ENCODE measurements at places on chromosomes 6 and 20.

DNA sequence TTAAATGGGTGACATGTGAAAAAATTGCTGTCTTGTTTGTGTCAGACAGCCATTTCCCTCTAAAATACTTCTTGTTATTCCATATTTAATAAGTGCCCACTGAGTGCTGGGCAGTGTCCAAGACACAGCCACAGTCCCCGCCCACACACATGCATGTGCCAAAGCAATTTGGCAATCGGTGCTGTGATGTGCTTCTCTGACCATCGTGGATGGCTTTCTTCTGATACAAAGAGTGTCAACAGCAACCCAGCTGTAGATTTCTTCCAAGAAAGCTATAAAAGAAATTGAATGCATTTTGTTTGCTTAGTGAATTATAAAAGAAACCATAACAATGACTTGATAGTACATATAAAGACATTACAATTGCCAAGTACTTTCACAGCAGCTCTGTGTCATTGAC lies 140.5 kb upstream of the ATXN1 start:
- DNase-seq = no peak
- no peaks in the 10 kb centered on the region for H3K27me3 ChIP-seq
- H3K4me3 ChIP-seq = no peak overlapping the region
- H3K4me1 ChIP-seq = peaks cover 7% of the 10 kb centered on the region
- no peak overlapping the region for H3K27ac ChIP-seq

DNA sequence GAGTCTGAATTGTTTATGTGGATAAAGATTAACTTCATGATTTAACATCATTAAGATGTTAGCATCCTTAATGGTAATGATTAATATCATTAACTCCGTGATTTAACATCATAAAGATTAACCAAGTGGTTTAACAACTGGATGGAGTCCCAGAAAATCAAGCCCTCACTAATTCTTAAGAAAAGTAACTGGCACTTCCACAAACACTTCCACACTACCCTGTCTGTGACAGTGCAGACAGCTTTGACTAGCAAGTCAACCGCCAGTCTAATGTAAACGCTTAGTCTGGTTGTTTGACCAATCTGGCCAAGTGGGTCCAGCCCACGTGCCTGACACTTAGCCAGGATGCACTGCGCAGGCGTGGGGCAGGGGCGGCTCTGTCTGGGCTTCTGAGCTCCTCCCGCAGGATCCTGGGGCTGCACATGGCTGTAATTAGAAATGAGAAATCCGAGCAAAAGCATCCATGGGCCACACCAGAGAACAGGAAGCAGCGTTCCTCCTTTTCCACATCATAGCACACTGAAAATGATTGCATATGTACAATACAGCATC lies 424.2 kb downstream of the FOXA2 start:
- no peaks in the 10 kb centered on the region for H3K36me3 ChIP-seq
- no peaks in the 10 kb centered on the region for H3K4me1 ChIP-seq
- DNase-seq = no peak

- H3K27ac ChIP-seq = no peak overlapping the region
- no peak overlapping the region for H3K4me3 ChIP-seq
- DNase-seq = no peak
- no peaks in the 10 kb centered on the region for H3K4me1 ChIP-seq
- no peaks in the 10 kb centered on the region for H3K27me3 ChIP-seq
Observed at GRCh38 chr6:84269947-84270733, 42.7 kb upstream of the CEP162 start.

DNA sequence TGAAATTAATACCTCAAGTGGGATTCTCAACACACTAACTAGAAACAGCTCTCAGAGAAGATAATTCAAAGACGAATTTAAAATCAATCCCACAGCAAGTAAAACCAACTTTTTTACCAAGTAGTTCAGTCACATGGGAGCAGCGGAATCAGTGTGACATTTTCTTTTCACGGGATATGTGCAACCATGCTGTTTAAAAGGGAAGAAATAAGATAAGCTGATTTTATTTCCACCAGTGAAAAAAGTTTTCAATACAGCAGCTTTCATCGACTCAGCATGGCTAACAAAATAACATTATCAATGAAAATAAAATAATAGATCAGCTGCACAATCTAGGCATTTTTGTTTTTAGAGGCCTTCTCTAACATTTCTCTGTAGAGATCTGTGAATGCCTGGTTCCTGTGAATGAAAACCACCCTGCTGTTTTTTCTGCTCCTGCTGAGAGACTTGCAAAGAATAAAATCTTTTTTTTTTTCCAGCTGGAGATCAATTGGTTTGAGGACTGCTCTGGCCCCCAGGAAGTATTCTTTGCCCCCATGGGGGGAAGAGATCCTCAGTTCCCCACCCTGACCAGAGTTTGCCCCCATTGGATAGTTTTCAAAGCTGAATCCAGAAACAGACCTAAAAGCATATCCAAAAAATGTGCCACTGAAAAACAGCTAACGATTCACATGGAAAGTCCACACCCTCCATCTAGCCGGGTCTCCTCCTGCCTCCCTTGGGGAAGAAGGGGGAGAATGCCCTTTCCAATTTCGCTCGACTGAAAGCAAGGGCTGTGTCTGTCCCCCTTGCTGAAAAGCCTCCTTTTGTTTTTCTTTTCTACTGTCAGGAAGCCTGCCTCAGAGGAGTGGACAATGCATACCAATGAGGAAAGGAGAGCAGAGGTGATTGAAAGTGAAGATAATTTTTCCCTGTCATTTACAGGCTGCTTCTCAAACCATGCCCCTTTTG lies 317.6 kb downstream of the PRKN start:
- H3K27me3 ChIP-seq = no peaks in the 10 kb centered on the region
- no peak for DNase-seq
- peaks cover 7% of the 10 kb centered on the region for H3K4me1 ChIP-seq
- no peak overlapping the region for H3K27ac ChIP-seq

- no peak overlapping the region for H3K27ac ChIP-seq
- no peaks in the 10 kb centered on the region for H3K27me3 ChIP-seq
- DNase-seq = no peak
- no peak overlapping the region for H3K4me3 ChIP-seq
Observed at GRCh38 chr6:163984124-163984936, 569.8 kb downstream of the QKI start.

- H3K4me1 ChIP-seq = no peaks in the 10 kb centered on the region
- H3K4me3 ChIP-seq = no peak overlapping the region
- no peak overlapping the region for H3K27ac ChIP-seq
- no peaks in the 10 kb centered on the region for H3K36me3 ChIP-seq
Observed at GRCh38 chr6:163406366-163406765, 8.2 kb upstream of the QKI start.

All from trophoblast cell (in vitro differentiated cells and primary cell).